Choroid plexus epithelial cell (primary cell): ENCODE measurements at places on chromosomes 16 and 17.

DNA sequence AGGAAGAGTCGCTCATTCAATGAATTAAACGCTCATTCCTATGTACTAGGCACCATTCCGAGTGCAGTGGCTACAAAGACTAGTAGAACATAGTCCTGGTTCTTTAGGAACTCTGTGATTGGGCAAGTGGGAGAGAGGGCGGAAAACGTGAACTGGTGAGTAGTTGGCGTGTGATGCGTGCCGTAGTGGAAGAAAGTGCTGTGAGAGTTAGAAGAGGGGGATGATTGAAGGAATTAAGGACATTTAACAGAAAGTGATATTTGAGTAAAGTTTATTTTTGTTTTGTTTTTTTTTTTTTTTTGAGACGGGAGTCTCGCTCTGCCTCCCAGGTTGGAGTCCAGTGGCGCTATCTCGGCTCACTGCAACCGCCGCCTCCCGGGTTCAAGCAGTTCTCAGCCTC, 7.9 kb upstream of the SLFN14 start:
- peak; percentile 70 for DNase-seq

DNA sequence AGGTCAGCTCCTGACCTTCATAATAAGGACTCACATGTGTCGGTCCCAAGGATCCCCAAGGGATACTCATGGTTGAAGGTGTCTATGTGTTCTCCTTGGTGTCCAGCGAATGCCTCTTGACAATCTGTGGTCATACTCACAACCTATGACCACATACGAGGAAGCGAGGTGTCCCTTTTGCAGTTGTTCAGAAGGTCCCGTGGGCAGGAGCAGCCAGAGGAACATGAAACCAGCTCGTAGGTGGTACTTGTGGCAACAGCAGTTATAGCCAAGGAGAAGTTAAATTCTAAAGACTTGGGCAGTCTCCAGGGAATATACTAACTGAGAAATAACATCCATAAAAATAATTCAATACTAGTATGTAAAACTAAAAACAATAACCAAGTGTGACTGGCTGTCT, 685.3 kb downstream of the WWOX start:
- DNase-seq: no peak

DNA sequence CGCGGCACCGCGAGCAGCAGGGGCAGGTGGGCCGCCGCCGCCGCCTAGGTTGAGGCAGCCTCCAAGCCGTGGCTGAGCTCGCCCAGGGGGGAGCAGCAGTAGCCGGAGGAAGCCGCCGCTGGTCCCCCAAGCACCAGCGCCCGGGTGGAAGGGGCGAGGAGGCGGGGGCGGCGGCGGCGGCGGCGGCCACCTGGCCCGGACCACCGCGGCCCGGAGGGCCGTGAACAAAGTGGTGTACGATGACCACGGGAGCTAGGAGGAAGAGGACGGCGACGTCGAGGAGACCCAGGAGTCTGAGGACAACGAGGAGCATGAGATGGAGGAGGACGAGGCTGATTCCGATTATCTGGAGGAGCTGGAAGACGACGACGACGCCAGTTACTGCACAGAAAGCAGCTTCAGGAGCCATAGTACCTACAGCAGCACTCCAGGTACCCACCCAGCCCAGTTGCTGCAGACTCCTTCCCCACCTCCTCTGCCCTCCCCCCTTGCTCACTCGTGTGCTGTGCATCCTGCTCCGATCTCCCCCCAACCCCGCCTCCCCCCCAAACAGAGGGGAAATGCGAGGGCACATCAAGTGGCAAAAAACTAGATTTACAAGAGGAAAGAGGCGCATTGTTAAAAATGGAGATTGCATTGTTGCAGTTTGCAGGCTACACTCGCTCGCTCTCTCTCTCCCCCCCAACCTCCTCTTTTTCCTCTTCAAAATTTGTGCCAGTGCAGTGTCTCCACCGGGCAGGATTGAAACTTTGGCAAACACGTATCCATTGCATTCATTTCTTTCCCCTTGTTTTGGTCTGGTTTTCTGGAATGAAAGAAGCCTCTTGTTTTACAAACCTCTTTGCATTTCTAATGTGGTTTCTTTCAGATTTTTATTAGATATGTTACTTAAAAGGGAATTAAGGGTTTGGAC, 41.8 kb upstream of the AMZ2 start:
- DNase-seq: peak; percentile 15

DNA sequence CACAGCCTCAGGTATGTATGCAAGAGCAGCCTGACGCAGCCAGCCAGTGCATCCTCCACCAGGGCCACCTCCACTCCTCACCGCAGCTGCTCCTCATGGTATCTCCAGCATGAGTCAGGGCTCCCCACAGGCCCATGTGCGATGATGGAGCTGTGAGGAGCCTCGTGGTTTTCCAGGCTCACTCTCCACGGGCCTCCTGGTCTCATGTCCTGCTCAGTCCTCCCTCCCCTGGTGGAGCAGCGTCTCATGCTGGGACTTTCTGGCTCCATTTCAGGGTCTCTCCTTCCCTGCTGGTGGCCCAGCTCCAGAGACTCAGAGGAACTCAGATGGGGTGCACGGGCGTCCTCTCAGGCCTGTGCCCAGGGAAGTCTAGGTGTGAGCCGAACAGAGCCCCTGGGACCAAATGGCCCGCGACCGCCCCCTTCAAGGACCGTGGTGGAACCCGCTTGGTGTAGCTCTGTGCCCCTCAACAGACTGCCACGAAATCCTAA, 70.4 kb downstream of the METRNL start:
- DNase-seq: peak; percentile 44

GRCh38 chr17:36470499-36470898, 16.0 kb upstream of the ZNHIT3 start:
- DNase-seq: no peak

DNA sequence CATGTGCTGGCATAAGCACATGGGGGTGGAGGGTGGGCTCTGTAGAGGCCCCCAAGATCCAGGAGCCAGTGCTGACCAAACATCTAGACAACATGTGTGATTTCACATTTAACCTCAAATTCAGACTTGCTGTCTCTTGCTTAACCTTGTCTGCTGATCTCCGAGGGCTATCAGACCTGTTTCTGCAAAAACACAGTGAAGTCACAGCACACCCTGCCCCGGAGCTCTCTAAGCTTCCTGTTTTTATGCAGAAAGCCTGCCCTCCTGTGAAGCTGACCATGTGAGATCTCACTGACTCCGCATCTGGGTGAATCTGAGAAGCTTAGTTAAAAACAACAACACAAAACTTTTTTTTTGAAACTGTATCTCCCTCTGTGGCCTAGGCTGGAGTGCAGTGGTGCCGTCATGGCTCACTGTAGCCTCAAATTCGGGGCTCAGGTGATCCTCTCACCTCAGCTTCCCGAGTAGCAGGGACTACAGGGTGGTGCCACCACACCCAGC, 6.6 kb upstream of the DPEP2 start:
- DNase-seq: peak; percentile 96

GRCh38 chr16:87580855-87581261, 21.4 kb upstream of the JPH3 start:
- peak; percentile 57 for DNase-seq

GRCh38 chr17:43377056-43377810, 21.6 kb upstream of the ARL4D start:
- no peak for DNase-seq

GRCh38 chr16:11639925-11640899, 28.0 kb upstream of the SNN start:
- DNase-seq: peak; percentile 99

DNA sequence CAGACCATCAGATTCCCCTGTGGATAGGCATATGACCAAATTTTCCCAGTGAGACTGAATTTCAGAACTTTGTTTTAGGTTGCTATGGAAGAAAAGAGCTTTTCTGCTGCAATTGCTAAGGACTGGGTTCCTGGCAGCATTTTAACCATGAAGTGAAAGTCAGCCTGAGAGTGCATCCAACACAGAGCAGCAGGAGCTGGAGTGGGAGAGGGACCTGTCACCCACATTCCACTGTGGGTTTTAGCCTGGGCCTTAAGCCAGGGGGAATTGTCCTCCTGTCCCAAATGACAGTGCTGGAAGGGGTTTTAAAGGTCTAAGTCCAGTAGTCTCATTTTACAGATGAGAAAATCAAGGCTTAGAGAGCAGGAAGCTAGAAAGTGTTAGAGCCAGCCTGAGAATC, 203.5 kb upstream of the N4BP1 start:
- no peak for DNase-seq

DNA sequence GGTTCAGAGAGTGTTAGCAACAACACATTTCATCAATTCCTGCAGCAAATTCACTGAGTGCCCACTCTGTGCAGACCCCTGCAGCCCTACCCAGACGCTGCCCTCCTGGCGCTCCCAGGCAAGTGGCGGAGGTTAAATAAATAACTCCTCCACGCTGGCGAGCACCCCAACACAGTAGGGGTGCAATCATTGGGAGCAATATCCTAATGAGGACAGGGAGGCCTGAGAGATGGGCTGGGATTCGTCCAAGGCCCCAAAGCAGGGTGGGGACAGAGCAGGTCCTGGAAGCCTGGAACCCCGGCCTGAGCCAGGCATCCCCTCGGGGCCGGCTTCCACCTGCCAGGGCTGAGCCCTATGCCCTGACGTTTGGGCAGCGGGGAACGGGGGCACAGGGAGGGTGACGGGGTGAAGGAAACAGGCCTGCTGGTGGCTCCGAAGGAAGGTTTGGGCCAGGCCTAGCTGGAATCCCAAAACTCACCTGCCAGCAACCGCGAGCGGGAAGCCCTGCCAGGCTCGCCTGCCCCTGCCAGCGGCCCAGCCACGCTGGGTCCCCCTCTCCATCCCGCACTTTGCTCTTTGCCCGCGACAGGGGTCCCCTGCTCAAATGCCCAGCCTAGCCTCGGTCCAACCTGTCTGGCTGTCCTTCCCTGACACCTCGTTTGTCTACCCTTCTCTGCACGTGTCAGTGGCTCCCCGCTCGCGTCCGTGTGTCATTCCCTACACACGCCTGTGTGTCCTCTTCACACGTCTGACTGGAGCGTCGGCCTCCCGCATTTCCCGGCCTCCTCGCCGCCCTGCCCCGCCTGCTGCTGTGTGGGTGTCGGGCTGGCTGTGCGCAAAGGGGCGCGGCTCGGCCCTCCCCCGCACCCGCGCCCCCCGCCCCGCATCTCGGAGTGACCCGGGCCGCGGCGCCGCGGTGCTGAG, 721 bp upstream of the BEAN1 start:
- no peak for DNase-seq

DNA sequence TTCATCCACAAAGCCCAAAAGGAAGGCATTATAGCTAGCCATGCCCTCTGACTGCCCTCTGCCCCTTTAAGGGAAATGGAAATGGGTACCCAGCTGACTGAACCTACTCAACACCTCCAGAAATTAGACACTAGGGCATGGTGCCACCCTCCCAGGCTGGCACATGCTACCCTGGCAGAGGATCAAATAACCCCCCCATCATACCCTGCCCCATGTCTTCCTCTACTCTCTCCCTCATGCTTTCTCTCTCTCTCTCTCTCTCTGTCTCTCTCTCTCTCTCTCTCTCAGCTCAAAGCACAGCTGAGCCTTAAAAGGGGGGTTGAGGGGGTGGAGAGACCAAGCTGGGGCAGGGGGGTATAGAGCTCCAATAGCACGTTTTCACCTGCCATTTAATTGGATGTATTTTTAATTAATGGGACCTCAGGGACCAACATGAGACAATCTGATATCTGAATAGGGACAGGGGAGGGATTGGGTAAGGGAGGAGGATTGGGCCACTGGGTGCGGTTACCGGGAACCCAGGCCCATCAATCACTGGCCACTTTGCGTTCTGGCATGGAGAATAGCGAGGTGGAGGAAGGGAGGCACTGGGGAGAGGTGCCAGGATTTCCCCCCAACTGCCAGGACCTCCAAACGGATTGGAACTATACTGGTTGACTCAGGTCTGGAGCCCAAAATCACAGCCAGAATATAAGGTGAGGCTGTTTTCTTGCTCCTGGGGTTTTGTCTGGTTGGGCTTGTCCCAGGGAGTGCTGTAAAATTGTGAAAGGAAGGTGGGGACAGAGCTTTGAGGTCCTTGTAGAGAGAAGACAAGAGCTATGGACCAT, 57.8 kb downstream of the NEUROD2 start:
- DNase-seq: no peak

DNA sequence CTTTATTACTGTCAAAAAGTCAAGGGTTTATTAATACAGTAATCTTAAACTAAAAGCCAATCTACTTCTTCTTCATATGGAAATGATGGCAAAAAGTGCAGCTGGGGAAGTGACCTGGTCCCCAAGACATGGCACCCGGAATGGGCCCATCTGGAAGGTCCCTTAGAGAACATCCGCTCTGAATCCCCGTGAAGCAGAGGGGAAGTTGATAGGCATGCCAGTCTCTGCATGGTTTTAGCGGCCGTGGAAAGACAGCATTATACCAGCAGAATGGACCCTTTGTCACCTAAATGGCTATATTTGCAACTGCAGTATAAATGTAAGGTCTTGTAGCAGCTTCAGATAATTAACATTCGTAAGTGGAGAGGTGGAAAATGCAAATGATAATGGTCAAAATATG, 32.4 kb downstream of the COTL1 start:
- DNase-seq: no peak

GRCh38 chr17:70920416-70920815, 751.1 kb downstream of the KCNJ2 start:
- no peak for DNase-seq

DNA sequence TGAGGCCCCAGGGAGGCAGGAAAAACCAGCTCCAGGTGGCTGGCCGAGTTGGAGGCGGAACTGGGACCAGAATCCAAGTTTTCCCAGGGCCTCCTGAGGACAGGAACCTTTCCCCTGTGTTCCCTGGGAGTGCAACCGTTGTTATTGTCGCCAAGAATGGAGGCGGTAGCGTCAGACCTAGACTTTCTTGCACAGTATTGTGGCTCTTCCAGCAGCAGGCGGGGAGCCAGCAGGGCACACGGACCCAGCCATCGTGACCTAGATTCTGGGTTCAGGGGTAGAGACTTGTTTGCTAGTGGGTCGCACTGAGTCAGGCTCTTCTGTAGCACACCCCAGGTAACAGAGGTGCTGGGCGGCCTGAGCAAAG, 667 bp upstream of the KIF19 start:
- no peak for DNase-seq

DNA sequence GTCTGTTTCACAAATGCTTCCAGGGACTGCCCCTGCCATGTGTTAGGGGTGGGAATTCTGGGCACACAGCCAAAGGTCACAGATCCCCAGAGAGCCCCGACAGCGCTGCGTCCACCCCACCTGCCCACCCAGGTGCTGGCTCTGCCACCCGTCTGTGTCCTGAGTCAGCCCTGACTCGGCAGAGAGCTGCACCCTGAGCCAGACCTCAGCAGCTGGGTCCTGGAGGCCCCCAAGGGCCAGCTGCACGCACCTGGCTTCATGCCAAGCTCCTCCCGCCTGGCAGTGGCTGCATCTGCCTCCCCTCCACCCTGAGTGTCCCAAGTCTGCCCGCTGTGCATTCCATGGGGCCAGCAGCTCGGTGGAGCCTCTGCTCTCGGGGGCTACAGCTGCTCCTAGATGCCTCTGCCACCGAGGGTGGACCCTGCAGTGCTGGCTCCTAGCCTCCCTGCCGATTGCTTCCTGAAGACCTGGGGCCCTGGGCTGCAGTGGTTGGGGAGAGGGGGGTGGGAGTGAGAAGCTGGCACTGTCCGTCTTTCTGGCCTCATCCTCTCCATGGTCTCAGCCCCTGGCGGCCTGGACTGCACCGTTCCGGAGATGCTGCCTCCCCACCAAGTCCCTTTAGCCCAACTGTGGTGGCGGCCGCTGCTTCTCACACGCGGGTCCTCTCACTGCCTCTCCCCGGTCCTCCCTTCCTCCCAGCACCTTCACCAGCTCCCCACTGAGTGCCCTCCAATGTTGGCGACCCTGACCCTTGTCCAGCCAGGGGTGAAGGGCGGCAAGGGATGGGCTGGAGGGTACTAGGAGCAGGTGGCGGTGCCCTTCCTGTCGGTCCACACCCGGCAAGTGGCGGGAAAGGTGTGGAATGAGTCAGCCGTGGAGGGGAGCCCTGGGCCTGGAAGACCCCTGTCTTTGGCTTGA, 3.0 kb downstream of the SECTM1 start:
- DNase-seq: peak; percentile 44
